COR-L47 (cell line): ENCODE measurements at places on chromosomes 2 and 18.

DNA sequence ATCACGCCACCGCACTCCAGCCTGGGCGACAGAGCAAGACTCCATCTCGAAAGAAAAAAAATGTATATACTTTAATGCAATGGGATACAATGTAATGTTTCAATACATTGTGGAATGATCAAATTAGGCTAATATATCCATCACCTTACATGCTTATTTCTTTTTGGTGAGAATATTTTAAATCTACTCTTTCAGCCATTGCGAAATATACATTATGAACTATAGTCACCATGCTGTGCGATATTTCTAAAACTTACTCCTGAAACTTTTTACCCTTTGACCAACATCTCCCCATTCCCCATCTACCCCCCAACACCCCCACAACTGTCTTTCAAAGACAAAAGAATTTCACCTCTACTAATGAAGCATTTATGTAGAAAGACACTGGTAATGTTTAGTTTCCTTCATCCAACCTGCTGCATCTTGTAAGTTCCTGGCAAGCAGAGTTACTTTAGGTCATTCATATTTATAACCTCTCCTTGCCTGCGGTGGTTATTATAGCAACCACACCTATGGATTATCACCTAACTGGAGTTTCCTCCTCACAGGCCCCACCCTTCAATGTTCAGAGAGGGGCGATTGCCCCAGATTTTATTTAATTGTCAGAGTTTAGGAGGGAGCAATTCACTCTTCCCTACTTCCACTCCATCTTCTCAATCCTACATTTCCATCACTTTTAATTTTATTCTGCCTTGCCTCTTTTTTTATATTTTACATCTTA is 1.2 kb upstream of the ME2 start:
- DNase-seq: no peak

- DNase-seq: no peak
Measured at GRCh38 chr2:47083485-47083884, 71.6 kb downstream of the STPG4 start.

GRCh38 chr18:2653467-2653866 is 2.1 kb upstream of the SMCHD1 start:
- no peak for DNase-seq

DNA sequence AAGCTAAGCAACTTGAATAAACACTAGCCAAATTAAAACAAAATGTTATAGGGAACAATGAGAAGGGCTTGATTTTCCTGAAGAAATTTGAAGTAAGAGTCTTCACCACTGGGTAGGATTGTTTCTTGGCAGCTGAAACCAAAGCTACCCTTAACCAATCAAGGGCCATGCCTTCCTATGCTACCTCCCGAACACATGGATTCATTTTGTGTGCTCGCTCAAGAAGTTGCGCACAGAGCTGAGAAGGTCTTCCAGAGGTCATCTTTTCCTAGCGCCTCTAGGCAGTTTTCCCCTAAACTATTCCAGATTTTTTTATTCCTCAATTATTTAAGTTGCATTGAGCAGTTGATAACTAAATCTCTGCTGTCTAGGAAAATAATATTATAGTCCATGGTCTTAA is 264.6 kb downstream of the RBM43 start:
- DNase-seq: no peak

GRCh38 chr2:74259191-74259590 is 60.8 kb downstream of the MTHFD2 start:
- DNase-seq: no peak

- peak; percentile 17 for DNase-seq
Measured at GRCh38 chr2:39379643-39380524, 57.2 kb downstream of the MAP4K3 start.
